NK-92 treated with Interleukin-12 subunit alpha and Interleukin-12 subunit beta, amount 100 ng/mL, for 24 hours (cell line): ENCODE measurements at places on chromosomes 1 and 21.

- no peak for DNase-seq
Observed at GRCh38 chr1:11691302-11691914, at the start of gene DRAXIN. Gene DRAXIN (plus strand): TSS chr1:11691710. CDS start chr1:11706259, 14,549 bp downstream.

DNA sequence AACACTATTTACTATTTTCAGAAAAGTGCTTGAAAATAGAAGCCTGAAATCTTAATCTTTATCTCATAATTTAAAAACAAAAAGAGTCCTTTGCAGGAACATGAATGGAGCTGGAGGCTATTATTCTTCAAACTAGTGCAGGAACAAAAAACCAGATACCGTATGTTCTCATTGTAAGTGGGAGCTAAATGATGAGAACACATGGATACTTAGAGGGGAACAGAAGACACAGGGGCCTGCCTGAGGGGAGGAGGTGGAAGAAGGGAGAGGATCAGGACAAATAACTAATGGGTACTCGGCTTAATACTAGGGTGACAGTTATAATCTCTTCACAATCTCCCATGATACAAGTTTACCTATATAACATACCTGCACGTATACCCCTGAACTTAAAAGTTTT lies 176.3 kb downstream of the SDCCAG8 start:
- DNase-seq = no peak

- DNase-seq = no peak
Observed at GRCh38 chr1:179175011-179175841, 54.3 kb downstream of the ABL2 start.

DNA sequence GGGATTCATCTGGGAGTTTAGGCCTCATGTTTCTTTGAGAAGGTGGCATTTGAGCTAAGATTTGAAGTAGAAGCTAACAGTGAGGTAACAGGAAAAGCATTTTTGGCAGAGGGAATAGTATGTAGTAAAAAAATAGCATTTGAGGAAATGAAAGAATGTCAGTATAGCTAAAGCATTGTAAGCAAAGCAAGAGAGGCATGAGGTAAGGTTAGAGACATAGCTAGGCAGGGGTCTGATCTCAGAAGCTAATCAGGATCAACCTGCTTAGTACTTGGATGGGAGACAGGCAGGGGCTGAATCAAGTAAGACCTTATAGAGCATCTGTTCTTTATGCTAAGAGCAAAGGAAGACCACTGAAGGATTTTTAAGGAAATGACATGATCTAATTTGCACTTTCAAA lies 4.0 kb downstream of the POLR3C start:
- no peak for DNase-seq

GRCh38 chr1:171784784-171785183 lies 3.3 kb downstream of the METTL13 start:
- no peak for DNase-seq

GRCh38 chr1:16921391-16922185 lies at the start of gene CROCC:
Gene CROCC (plus strand): TSS chr1:16921931. CDS start chr1:16922019, 88 bp downstream.
- DNase-seq = no peak

- DNase-seq = no peak
Observed at GRCh38 chr1:94236630-94237290, 624 bp downstream of the ARHGAP29 start.

- no peak for DNase-seq
Observed at GRCh38 chr1:81351864-81352263, 448.9 kb upstream of the ADGRL2 start.

- no peak for DNase-seq
Observed at GRCh38 chr1:7482772-7483495, 288.2 kb upstream of the VAMP3 start.

GRCh38 chr21:28937737-28938136 lies 54.9 kb downstream of the LTN1 start:
- DNase-seq = no peak

DNA sequence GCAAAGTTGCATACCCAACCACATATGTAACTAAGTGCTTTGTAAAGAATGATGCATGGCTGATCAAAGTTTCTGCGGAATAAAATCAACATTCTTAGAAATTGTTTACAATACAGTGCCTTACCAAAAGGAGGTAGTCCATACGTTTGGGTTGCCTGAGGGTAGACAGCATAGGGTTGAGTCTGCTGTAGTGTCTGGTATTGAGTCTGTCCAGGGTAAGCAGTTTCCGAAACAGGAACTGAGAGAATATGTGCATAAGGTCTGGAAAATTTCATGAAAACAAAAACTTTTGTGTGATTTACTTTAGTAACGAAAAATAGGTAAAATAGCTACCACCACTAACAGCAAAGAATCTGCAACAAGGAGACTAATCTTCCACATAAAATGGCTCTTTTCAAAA lies 53.0 kb downstream of the EYA3 start:
- no peak for DNase-seq
